ENCODE measurements at places on chromosomes 6 and 20.

DNA sequence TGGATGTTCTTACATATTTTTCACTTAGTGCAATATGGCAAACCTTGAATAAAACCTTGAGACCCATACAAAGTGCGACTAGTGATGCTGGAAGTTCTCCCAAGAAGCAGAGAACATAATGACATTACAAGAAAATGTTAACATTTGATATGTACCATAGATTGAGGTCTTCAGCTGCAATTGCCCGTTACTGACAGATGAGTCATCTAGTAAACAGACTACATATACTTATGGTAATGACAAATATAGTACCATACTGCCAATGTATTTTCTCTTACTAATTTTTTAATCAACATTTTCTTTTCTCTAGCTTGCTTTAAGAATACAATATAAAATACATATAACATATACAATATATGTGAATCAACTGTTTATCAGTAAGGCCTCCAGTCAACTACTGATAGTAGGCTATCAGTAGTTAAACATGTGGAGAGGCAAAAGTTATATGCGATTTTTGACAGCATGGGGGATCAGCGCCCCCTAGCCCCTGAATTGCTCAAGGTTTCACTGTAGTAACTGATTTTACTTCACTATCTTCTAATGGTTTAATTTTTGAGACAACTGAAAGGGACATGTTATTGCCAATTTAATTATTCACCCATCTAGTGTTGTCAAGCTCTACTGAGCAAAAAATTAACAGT, 166.7 kb upstream of the ADGRB3 start:
- DNase-seq = no peak

GRCh38 chr6:34333858-34334257, 58.6 kb downstream of the NUDT3 start:
- no peak for DNase-seq

GRCh38 chr6:7446619-7447325, 57.2 kb downstream of the RIOK1 start:
- DNase-seq = no peak

- no peak for DNase-seq
Measured at GRCh38 chr6:100613656-100614055, 148.9 kb upstream of the SIM1 start.

DNA sequence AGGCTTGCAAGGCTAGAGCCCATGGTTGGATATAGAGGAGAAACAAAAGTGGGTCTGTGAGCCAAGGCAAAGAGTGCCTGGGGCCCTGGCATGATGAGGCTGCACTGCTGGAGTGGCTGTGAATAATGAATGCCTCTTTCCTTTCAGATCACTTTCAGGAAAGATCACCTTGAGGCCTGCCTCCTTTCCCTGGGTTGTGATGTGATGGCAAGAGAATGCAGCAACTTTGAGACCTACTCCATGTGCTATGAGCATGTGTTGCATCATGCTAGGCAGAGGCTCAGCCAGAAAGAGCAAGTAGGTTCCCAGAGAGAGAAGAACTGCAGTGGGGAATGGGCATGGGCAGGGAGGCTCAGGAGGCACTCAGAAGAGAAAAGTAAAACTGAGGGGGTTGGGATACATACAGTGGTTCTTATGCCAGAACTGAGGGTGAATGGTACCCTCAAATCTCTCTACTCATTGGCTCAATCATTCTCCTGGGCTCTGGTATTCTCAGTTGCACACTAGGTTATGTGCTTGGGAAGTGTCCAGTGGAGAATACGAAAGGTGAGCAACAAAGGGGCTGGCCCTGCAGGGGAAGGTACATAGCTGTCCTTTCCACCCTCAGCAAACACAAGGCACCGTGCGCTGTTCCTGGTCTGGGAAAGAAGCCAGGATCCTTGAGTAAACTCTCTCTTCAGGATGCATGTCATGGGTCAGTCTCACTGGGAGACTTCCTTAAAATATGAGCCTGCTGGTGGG, 45.9 kb downstream of the CD164 start:
- DNase-seq = no peak

- DNase-seq = no peak
Measured at GRCh38 chr6:113526553-113526952, 330.6 kb upstream of the MARCKS start.

GRCh38 chr20:6848041-6848440, 80.6 kb downstream of the BMP2 start:
- no peak for DNase-seq

DNA sequence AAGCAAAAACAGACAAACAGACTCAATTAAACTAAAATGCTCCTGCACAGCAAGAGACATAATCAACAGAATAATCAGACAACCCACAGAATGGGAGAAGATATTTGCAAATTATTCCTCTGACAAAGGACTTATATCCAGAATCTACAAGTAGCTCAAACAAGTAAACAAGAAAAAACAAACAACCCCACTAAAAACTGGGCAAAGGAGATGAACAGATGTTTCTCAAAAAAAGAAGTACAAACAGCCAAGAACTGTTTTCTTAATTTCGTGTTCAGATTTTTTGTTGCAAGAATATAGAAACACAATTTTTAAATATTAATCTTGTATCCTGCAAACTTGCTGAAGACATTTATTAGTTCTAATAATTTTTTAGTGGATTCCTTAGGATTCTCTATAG, 274.1 kb downstream of the BCKDHB start:
- no peak for DNase-seq

DNA sequence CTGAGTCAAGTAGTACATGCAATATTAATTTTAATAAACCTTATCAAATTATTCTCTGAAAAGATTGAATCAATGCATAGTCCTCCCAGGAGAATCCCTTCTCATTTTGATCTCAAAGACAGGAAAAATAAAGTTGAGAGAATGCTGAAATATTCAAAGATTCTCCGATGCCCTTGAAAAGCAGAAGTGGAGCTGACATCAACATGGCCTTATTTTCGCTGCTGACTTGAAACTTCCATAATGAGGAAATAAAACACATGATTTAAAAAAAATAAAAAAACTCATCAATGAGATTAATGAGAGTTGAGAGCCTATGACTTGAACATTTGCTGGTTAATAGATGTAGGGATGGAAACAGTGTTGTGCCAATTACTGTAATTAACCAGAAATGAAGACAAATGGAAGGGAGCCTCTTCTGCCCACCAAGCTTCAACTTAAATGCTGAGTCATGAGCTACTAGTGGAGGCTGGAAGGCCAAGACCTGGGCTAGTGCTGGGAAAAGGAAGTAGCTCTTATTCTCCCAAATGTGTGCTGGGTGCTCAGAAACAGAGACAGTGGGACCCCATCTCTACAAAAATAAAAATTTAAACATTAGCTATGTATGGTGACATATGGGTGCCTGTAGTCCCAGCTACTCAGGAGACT, 139.9 kb downstream of the BFSP1 start:
- DNase-seq = no peak

- no peak for DNase-seq
Measured at GRCh38 chr6:162798546-162799266, 70.9 kb downstream of the PACRG start.

DNA sequence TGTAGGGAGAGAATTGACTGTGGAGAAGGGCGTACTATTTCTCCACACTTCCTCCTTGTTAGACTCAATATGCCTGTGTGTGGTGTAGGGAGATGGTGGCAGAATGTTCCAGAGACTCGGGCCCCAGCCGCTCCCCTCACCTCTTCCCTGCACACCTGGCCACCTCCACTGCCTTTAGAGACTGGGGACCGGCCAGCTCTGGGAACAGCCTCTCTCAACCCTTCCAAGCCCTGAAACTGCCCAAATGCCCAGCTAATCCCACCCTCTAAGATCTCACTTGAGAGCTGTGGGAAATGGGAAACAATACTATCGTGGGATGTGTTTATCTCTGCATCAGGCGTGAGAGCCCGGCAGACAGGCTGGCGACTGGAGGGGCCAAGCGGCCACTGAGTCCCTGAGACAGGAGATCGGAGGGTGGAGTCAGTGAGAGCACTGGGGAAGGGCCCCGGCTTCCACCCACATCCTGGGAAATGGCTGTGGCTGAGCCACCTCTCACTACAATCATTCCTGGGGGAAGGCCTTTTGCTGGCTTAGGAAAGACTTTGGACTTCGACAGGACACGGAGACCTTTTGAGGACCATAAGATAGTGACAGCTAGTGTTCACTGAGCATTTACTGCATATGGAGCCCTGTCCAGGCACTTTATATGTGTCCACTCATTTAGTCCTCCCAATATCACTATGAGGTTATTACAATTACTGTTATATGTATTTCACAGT, 31.0 kb upstream of the MRPS18A start:
- no peak for DNase-seq

DNA sequence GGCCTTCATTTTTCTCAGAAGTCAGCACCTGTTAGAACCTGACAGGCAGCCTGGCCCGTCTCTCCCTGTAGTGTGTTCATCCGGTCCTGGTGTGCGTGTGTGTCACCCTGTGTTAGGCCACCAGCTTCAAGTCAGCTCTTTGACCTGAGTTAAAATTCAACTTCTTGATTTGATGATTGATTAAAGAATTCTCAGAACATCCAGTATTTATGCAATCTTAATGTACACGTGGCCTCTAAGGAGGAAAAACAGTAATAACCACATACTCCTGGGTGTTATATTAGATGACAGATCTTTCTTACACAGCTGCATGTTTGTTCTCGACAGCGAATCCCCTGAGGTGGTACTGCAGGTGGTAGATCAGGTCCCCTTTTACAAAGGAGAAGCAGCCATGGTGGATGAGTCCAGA, 19.1 kb upstream of the TMEM217 start:
- DNase-seq = no peak

DNA sequence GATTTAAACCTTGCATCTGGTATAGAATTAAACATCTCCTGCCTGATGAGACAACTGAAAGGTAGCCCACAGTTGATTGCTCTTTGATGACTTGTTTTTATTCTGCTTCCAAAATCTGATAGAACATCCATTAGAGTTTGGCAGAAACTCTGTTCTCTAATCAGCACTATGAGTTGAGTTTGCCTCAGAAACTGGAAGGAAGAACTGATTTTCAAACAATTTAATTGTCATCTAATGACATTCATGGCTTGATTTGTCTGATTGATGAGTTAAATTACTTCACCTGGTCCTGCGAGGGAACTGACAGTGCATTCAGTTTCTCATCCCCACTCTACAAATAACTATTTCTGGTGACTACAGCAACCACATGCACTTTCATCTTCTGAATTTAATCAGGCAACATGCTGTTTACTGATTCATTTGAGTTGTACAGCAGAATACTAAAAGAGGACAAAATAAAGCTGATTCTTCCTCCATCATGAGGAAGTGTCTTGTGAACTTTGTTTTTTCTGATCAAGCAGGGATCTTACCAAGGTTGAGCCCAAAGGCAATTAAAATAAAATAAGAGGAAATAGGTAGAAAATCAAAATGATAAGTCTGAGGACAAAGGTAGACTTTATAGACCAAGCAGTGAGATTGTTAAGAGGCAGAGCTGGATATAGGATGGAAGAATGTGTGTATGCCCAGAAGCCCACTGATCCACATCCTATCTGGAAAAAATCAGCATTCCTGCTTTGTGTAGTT, 15.7 kb upstream of the MRAP2 start:
- no peak for DNase-seq

DNA sequence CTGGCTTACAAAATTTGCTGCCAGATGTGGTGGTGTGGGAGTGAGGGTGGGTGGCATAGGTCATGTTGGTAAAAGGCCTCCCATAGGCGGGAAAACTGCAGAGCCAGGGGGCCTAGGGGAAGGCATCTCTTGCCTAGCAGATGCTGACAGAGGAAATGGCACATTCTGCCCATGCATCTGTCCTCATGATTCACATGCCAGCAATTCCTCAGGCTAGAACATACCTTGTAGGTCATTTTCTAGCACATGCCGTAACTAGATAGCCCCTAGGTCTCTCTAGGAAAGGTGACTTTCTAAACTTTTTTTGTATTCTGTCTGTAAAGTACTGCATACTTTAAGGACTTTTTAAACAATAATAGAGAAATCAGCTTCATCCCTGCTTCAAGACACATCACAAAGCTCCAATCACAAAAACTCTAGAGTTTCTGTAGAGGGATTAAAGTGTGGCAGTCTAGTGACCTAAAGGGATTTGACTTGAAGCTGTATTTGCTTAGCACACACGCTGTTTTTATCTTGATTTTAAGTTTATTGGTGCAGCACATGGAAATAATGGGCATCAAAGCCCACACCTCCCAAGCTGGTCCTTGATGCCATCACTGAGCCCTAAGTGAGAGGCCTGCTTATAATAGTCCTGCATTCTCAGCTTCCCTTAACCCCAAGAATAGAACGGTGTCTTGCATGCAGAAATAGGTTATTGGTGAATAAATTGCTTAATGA, 55.2 kb downstream of the ANKEF1 start:
- no peak for DNase-seq

DNA sequence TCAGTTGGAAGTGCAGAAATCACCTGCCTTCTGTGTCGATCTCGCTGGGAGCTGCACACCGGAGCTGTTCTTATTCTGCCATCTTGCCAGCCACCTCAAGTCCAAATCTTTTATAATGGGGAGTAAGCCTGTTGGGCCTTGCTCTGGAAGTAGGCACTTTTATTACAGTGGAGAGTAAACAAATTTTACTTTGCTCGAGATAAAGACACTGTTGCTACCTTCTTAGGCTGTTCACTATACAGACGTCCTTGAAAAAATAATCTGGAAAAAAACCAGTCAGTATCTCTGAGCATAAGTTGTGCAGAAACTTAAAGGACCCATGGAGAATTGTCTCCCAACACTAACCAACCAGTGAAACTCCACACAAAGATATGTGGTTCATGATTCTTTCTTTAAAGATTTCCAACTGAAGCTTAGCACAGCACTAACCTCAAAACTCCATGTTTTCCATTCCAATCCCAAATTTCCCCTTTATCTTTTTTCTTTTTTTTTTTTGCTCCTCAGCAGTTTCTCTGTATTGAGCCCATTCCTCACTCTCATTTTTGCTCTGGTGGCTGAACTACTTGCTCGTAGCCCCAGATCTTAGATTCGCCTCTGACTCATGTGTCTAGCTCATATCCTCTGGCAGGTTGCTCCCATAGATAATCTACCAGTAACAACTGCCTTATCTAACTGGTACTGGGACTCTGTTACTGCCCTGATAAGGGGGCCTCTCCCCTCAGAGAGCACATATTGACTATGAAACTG, 34.3 kb upstream of the COL9A1 start:
- no peak for DNase-seq

- no peak for DNase-seq
Measured at GRCh38 chr6:35474942-35475570, 6.9 kb downstream of the RPL10A start.

DNA sequence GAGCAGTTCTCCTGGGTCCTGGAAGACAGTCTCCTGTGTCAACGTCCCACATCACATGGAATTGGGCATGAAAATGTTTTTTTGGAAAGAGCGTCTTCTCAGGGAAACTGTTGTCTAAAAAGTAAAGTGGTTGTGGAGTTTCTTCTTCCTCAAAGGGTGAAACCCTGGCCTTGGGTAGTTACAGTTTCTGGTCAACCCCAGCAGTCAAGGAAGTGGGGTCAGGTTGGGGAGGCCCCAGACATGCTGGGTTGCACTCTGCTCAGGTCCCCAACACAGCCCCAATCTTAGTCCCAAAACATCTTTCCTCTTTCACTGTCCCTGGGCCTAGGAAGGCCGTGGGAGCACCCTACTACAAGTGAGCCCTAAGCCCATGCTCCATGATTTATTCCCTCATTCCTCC, 996 bp upstream of the NFKBIE start:
- no peak for DNase-seq

All from effector CD8-positive, alpha-beta T cell (primary cell).